ENCODE measurements at places on chromosomes 13 and 19.

GRCh38 chr13:64274481-64275217 is 2859.0 kb upstream of the PCDH20 start:
- DNase-seq: no peak

- DNase-seq: no peak
These were observed 277.5 kb upstream of the SOX1 start for GRCh38 chr13:111789420-111789819.

DNA sequence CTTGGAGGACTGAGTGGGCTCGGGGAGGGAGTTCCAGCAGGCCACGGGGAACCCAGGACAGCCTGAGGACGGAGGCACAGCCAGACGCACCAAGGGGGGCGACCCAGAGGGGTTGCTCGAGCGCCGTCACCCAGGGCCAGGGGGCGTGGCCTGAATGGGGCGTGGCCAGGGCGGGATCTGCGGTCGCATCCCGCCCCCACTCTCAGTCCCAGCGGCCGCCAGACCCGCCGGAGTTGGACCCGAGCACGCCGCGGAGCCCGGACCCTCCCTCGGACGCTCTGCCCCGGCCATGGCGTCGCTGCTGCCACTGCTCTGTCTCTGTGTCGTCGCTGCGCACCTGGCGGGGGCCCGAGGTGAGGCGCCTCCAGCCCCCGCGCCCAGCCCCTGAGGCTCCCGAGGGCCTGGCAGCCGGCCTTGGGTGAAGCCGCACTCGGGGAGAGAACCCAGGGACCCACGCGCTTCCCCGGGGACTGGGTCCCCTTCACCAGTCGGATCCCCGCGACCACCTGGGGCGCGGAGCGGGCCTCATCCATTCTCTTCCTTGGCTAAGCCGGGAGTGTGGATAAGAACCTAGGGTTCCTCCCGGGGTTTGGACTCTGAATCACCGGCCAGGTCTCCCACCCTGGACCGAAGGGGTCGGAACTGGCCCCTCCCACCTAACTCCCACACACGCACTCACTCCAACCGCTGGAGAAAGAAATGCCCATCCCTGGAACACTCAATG is at the start of gene CILP2:
Gene CILP2, plus strand, starts transcription at position 205 of the 724 bp plus-strand sequence. Its CDS starts 85 bp downstream, at position 290.
- DNase-seq: no peak

DNA sequence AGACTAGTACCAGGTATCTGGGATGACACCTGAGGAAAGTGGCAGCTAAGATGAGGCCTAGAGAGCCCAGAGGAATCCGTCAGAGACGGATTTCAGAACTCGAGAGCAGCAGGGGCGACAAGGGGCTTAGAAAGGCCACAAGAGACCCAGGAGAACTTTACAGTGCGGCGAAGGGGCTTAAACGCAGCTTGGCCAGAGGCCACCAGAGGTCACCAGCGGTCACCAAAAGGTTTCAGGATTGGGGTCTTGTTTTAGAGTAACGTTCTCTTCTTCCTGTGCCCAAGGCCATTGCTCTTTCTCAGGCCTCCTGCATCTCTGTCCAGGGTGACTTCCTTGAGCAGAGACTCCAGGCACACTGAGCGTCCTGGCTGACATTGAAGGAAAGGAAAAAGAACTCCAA is 2.2 kb downstream of the ZSCAN22 start:
- no peak for DNase-seq

DNA sequence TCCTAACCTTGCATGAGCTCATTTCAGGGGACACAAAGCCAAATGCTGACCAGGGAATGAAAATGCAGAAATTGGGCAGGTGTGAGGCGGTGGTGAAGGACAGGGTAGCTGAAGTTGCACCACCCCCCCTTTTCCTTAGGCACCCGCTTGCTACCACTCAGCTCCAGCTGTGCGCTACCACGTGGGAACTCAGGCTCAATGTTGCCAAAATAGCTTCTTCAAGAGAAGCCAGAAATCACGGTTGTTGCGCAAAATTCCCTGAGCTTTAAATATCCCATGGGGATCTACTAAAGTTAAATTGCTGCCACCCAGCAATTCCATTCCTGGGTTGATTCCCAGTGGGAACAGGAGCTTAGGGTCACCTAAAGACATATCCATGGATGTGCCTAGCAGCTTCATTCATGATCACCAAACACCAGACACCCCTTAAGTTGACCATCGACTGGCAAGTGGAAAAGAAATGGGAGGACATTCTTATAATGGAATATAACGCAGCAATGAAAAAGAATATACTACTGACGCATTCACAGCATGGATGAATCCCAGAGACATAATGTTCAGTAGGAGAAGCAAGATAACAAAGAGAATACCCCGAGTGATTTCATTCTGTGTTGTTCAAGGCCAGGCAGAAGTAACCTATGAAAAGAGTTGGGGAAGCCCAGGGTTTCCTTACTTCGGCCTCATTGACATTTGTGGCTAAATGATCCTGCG is 12.8 kb upstream of the ADGRL1 start:
- no peak for DNase-seq

GRCh38 chr19:5804516-5805461 is at the start of gene NRTN:
Gene NRTN (plus strand): TSS chr19:5805067. CDS start chr19:5824166, 19,099 bp downstream.
- no peak for DNase-seq

DNA sequence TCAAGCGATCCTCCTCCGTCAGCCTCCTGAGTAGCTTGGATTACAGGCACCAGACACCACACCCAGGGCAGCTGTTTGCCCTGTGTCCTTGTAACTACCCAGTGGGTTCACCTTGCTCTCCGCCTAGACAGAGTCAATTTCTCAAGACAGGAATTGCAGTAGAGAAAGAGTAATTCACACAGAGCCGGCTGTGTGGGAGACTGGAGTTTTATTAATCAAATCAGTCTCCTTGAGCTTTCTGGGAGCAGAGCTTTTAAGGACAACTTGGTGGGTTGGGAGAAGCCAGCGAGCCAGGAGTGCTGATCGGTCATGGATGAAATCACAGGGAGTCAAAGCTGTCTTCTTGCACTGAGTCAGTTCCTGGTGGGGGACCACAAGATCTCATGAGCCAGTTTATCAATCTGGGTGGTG is 20.6 kb upstream of the ADGRE1 start:
- no peak for DNase-seq

GRCh38 chr13:77732287-77732686 is 34.8 kb downstream of the SLAIN1 start:
- no peak for DNase-seq

DNA sequence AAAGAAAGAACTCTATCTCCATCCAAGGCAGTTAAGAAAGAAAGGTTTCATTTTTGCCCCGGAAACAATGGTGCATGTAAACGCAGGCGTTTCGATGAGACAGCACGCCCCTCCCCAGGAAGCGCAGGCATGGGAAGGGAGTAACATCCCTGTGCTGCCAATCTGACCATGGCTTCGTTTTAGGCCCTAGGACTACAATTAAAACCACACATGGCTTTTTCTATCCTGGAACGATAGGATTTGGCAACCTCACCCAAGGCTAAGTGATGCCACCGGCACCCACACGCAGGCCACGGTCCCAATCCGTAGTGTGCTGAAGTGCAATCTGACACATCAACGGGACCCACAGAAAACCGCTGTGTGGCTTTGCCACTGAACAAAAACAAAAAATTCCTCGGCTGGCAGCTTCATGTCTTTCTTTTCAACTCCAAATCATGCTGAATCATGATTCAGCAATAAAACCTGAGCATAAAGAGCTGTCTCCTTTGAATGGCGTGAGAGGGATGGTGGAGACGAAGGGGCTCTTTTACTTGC is 24.2 kb downstream of the RANBP3 start:
- DNase-seq: no peak

DNA sequence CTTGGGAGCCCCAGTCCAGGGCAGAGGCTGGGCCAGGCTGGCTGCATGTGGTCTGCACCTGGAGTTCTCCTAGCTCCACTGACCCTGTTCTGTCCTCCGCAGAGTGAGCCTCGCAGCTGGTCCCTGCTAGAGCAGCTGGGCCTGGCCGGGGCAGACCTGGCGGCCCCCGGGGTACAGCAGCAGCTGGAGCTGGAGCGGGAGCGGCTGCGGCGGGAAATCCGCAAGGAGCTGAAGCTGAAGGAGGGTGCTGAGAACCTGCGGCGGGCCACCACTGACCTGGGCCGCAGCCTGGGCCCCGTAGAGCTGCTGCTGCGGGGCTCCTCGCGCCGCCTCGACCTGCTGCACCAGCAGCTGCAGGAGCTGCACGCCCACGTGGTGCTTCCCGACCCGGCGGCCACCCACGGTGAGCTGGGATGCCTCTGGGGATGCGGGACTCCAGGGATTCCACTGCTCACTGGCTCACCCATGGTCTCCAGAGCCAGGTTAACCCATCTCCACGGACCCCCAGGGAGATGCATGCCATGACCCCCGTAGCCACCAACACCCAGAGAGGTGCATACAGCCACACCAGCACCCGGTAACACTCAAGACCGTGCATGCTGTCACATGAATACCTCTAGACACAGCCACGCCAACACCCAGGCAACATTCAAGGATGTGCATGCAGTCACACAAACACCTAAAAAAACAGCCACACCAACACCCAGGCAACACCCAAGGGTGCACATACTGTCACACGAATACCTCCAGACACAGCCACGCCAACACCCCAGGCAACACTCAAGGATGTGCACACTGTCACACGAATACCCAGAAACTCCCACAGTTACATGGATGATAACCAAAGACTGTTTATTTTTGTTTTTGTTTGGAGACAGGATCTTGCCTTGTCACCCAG is 8.2 kb downstream of the PKN1 start:
- DNase-seq: no peak

GRCh38 chr13:112001571-112001970 is 65.4 kb upstream of the SOX1 start:
- no peak for DNase-seq

DNA sequence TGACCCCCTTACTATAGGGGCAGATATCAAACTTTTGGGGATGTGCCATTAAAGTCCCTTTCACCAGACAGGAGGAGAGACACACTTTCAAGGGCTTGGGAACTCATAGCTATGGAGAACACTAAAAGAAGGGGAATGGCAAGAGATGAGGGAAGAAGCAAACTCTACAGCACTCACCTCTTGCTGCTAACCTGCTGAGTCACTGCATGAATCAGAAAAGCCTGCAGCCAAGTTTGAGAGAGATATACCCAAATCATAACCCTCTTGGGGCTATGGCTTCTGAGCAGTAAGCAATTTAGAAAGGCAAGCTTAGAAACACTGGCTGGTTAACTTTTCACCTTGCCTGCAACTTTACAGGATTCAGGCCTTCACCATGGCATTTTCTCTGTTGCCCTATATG is 1028.0 kb downstream of the UQCRFS1 start:
- no peak for DNase-seq

DNA sequence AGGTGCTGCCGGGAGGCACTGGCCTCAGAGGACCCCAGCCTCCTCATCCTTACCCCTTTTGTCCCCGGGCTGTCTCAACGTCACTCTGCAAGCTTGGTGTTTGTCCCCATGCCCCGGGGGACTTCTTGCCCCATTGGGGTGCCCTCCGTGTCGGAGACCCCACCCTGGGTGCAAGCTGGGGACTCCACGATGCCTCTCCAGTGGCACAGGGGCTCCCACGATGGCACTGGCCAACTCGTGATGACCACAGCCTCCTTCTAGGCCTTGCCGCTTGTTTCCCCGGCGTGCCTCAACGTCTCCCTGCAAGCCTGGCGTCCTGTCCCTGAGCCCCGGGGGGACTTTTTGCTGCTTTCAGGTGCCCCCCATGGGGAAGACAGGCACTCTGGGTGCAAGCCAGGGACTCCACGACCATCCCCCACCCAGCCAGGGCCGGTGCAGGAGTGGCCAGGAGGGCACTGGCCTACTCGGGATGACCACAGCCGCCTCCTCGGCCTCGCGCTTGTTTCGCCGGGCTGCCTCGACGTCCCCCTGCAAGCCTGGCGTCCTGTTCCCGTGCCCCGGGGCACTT is 237.0 kb downstream of the TUBA3C start:
- DNase-seq: no peak

DNA sequence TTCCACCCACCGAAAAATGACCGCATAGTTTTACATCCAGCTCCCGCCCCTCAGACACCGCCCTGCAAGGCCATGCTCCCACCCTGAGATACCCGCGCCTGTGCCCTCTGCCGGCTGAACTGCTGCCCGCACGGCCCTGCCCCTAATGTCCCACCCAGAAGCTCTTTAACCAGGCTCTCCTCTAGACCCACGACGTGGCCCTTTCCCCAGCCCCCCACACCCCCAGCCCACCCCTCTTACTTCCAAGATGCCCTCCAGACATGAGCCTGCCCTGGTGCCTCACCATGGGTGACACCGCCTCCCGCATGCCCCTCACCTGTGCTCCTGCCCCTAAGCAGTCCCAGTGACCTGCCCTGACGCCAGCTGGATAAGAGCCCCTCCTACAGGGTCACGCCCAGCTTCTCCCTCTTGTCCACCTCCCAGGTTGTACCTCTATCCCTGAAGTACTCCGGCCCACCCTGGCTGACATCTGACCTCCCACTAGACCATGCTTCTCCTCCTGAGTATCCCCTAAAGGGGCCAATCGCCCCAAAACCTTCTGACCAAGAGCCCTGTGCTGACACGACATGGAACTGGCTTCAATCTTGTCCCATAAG is 51.2 kb downstream of the COLGALT1 start:
- DNase-seq: no peak

DNA sequence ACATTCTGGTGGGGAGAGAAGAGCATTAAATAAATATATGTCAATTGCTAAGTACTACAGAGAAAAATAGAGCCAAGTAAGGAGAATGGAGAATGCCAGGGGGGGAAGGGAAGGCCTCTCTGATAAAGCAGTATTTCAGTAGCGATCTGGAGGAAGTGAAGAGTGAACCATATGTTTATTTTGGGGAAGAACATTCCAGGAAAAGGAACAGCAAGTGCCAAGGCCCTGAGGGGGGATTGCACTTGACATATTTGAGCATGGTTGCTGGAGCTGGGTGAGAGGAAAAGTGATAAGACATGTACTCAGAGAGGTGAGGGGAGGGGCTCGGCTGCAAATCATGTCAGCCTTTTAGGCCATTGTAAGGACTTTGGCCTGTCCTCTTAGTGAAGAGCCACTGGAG is 30.4 kb downstream of the WDR87 start:
- DNase-seq: no peak

- DNase-seq: no peak
These were observed 162.6 kb downstream of the TEX29 start for GRCh38 chr13:111482806-111483620.

DNA sequence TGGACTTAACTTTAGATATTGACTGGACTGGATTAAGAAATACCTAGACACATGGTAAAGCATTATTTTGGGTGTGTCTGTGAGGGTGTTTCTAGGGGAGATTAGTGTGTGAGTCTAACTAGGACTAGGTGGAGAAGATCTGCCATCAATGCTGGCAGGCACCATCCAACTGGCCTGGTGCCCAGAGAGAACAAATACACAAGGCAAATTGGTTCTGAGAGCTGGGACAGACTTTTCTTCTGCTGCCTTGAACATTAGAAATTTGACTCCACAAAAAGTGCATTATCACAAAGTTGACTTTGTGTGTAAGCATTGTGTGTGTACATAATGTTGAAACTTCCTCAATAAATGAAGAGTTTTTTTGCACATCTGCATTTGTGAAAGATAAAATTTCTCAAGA is 522.1 kb downstream of the SUCLA2 start:
- no peak for DNase-seq

DNA sequence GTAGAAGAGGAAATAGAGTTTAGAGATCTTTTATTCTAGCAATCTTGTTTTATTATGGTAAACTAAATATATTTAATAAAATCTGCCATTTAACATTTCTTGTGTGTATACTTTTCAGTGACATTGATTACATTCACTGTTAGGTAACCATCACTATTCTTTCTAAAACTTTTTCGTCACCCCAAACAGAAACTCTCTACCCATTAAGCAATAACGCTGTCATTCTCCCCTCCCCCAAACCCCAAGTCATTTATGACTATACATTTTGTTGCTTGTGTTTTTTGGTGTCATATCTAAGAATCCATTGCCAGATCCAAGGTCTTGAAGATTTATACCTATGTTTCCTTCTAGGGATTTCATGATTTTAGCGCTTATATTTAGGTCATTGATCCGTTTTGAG is 10.6 kb downstream of the URI1 start:
- no peak for DNase-seq
